ENCODE measurements at places on chromosomes 3 and 15.

DNA sequence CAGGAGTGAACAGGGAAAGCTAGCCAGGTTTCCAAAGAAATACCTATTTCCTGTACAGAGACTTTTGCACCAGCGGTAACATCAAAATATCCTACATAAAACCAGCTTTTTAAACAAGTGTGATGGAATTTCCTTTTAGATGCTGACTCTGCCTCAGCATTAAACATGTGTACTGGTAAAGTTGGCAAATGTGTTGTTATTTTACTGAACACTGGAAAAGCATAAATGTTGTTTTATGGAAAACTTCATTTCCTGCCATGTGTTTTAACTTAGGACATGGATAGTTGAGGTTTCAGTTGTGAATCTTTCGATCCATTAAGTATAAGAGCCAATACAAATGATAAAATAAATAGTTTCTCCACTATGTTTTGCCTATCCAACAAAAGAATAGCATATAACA lies 15.7 kb downstream of the OXNAD1 start:
- no peak for DNase-seq

DNA sequence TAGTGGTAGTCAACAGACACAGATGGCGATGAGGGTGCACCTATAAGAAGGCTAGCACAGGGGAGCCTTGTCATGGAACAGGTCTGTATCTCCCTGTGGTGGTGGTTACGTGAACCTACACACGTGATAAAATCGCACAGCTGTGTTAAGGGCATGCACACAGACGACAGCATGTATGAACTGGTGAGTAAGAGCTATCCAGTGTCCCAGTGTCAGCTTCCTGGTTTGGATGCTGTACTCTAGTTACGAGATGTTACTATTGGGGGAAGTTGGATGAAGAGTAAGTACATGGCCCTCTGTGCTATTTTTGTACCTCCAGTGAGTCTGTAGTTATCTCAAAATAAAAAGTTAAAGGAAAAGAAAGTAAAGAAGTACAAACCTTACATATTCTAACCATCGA lies 38.2 kb downstream of the MTMR10 start:
- no peak for DNase-seq

DNA sequence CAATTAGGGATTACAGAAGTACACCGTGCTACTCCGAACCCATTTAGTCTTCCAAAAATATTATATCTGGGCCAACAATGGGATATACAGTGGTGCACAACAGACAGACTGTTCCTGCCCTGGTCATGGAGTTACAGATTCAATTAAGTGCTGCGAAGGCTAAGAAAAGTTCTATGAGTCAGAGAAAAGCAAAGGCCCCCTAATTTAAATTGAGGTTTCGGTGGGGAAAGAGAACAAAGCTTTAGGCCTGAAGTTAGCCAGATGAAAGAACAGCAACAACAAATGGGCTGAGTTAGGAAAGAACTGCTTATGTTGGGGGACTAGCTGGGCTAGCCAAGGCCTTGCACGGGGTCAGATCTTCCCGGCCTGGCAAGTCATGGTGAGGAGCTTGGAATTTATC lies 131.8 kb downstream of the MDFIC2 start:
- DNase-seq = no peak

GRCh38 chr3:127072221-127072771 lies 89.4 kb downstream of the PLXNA1 start:
- no peak for DNase-seq

- DNase-seq = peak; percentile 85
Measured at GRCh38 chr3:52056521-52056967, at the start of gene DUSP7. TSS of gene DUSP7 (minus strand) at chr3:52056571. CDS start at chr3:52056366, 205 bp downstream.

GRCh38 chr3:139307072-139307491 lies 36.7 kb upstream of the MRPS22 start:
- DNase-seq = no peak

GRCh38 chr15:70627322-70627721 lies 136.0 kb downstream of the UACA start:
- peak; percentile 24 for DNase-seq

DNA sequence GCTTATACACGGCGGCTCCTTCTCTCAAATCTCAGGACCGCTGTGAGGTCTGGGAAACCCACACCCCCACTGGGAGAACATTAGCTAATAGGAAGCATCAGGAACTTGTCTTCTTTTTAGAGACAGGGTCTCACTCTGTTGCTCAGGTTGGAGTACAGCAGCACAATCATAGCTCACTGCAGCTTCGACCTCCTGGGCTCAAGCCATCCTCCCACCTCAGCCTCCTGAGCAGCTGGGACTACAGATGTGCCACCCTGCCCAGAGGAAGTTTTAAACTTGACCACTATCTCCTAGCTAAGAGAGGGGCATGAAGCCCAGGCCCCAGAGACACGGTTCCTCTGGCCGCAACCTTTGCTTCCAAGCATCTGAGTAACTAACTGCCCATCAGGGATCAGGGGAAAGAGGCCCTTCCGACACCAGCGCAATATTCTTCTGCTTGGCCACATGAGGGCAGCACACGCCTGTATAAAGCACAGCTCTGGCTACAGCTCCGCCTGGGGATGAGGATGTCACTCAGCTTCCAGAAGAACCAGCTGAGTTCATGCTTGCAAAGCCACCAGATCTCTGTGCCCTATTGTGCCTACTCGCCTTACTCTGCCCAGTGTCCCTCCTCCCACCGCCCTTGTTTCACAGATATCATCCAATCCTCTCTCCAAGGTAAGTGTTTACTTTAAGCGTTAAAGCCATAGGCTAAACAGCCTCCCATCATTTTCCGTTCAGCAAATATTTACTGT lies 57.6 kb upstream of the SLC6A11 start:
- peak; percentile 79 for DNase-seq

DNA sequence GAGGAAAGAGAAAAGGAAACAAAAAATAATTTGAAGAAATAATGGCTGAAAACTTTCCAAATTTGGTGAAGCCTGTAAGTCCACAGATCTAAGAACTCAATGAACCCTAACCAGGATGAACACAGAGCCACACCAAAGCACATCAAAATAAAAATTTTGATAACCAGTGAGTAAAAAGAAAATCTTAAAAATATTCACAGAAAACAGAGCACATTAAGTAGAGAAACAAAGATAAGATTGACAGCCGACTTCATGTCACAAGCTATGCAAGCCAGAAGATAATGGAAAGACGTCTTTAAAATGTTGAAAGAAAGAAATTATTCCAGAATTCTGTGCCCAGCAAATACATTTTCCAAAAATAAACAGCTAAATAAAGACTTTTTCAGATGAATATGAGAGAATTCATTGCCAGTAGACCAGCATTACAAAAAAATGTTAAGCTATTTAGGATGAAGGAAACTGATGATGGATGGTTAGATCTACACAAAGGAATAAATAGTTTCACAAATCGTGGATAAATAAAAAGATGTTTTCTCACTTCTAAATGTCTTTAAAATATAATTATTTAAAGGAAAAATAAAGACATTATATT lies 140.2 kb upstream of the SKOR1 start:
- peak; percentile 62 for DNase-seq

DNA sequence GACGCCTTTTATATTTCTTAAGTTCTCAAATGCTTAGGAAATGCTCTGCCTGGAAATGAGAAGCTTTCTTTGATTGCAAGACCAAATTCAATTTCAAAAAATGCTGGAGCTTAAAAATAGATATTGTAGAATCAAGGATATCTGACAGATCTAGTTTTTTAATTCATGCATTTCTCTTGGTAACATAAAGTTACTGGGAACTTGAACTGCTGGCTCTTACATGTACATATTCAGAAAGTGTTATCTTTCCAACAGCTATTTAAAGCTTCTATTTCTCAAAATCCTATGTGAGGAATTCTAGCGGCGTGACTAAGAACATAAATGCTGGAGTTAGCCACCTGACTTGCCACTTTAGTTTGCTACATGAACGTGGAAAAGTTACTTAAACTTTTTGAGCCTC lies 109.3 kb downstream of the C3orf38 start:
- DNase-seq = no peak

DNA sequence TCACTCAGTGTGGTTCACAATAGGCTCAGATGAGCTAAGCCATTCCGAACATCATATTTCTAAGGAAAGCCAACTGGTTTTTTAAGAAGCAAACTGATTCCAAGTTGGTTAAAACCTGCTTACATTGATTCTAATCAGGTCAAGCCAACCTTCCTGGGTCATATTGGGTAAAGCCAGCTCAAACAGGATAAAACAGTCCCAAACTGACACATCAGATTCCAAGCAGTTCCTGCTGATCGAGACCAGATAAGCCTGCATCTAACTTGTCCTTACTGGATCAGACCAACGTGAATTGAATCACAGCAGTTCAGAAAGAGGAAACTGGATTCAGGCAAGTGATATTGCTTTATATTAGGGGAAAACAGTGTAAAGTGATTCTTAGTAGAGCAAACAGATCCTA lies 18.6 kb upstream of the THSD4 start:
- DNase-seq = peak; percentile 60

DNA sequence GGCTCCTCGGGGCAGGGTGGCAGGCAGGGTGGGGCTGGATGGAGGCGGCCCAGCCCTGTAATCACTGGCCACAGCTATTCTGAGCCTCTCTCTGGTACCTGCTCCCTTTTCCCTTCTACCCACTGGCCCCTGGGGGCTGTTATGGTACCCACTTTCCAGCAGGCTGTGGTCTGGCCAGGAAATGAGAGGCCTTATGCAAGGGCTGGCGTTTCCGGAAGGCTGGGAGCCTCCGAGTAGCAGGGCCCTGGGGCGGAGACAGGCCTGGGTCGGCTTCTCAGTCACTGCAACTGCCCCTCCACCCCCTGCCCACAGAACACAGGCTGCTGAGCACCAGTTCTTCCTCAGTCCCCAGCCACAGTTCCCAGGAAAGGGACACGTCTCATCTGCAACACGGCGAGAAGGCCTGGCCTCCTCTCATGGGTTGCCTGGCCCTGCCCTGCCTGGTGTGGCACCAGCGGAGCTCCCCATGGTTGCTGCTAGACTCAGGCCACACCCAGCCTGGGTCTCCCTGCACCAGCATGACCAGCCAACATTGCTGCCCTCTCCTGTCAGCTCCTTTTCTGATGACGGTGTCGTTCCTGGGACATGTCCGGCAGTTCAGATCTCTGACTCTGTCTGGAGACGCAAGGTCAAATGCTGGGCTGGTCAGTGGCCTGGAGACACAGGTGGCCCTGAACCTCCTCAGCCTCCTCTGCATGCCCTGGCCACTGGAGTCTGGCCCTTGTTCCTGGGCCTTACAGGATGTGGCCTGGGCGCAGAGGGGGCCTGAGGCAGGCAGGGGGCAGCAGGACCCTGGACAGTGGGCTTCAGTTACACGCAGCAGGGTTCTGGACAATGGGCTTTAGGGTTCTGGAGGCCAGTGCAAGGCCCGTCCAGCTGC lies 6.5 kb downstream of the CHST13 start:
- no peak for DNase-seq

DNA sequence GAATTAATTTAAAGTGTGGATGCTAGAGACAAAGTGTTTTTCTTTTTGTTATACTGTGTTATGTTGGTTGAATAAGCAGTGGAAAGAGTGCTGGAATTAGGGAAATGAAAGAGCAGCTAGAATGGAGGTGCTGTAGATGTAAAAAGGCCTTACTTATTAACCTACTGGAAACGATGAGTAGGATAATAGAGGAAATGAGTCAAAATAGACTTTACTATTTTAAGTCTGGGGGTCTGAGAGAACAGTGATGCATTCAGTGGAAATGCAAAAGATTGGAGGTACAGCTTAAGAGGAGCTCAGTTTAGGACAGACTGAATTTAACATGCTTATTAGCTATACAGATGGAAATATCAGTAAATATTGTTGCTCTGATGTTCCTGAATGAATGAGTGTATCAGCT lies 674.0 kb downstream of the OTOL1 start:
- peak; percentile 13 for DNase-seq

GRCh38 chr15:81959196-81959595 lies 86.6 kb downstream of the MEX3B start:
- no peak for DNase-seq

DNA sequence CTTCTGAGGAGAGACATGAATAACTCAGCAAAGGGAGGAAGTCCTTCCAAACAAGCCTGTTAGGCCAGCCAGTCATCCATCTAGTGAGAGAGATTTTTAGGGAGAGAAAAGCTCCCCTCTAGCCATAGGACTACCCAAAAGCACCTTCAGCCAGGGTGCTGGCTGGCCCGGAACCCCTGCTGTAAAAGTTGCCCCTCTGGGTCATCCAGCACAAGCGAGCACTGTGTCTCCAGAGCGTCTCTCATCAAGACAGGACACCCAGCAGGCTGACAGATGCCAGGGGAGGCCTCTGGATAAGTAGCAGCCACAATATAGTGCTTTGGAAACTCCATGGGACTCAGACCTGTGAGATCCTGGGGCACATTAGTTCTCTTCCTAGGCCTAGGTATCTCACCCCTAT lies 24.5 kb downstream of the ANXA2 start:
- peak; percentile 47 for DNase-seq

GRCh38 chr3:64079369-64080150 lies 56.3 kb upstream of the PSMD6 start:
- peak; percentile 81 for DNase-seq

- no peak for DNase-seq
Measured at GRCh38 chr3:30527720-30528119, 78.7 kb upstream of the TGFBR2 start.

DNA sequence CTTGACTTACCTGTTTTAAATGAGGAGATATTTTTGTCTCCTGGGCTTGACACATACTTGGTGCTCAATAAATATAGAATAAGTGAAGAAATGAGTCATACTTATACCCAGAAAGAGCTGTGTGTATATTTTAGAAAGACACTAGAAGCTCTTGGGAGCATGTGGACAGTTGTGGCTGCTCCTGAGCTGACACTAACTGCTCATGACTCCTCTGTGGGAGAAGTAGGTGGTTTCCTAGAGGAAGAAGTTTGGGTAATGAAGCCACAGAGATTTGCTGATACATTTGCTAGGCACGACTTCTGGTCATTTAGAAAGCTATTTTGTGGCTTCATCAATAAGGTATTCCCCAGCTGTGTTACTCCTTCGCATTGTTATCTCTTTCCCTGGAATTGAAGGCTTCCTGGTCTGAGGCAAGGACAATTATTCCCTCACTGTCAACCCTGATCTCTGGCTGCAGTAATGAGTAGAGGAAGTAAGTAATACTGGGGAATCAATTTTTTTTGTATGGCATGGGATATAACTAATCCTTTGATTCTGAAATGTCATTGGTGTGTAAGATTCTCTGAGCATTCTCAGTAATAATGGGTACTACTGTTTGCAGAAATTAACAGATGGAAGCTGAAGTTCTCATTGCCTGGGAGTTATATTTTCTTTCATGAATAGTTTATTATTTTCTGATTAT lies 79.6 kb upstream of the DCBLD2 start:
- DNase-seq = peak; percentile 78

DNA sequence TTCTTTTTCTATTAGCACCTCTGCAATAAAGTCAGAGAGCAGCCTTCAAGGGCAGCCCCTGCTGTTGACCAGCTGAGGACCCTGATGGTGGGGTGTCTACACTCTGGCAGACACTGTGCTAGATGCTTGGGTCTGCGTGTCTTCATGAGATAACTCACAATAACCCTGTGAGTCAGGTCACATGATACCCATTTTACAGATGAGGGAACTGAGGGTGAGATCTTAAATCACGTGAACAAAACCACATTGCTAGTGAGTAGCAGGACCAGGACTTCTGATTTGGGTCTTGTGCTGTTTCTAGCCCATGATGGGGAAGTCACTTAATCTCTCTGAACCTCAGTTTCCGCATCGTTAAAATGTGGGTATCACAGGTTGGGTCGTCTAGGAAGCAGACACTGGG lies 118.5 kb upstream of the LIPC start:
- no peak for DNase-seq

- peak; percentile 7 for DNase-seq
Measured at GRCh38 chr3:193297421-193297820, 56.4 kb downstream of the PLAAT1 start.
